ENCODE measurements at places on chromosomes 12 and 14.

GRCh38 chr12:89069431-89069830 is 282.9 kb downstream of the DUSP6 start:
- DNase-seq: no peak

DNA sequence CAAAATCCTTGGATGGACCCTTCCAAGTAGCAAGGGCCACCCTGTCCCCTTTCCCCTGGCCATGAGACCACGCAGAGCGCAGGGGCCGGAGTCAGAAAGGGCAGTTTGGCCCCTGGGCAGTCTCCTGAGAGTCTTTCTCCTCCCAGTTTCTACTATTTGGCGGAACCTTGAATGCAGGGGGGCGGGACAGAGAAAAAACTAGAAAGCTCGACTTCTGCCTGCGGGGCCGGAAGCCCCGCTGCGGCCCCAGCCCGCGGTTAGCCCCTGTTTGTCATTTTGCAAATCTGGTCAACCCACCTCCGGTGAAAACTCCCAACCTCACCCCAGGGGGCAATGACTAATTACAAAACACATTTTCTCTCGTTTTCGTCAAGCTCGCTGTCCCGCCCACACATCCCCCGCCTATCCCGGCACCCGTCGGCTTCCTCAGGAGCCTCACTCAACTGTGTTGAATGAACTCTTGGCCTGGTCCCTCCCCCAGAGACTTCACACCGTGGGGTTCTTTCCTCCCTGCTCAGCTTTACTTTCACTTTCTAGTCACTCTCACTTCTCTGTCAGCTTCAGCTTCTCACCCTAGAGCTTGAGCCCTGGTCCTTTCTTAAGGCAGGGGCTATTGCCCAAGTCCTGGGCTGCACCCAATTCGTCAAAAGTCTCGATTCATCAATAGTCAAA is 66.7 kb downstream of the IRF2BPL start:
- peak; percentile 97 for DNase-seq

GRCh38 chr14:55950135-55950534 is 168.1 kb upstream of the PELI2 start:
- no peak for DNase-seq

DNA sequence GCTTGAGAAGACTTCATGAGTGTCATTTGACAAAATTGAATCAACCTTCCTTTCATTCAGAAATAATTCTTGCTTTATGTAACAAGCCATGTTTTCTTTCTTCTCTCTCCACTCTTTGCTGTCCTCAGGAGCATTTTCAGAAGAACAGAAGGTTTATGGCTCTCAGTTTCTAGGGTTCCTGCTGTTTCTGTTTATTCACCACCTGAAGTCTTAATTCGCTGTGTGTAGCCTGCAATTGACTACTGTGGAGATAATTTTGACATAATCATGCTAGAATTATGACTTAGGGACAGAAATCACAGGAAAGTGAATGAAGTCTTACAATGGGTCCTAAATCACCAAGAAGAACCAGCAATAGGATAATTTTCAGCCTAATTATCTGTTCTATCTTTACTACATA is 7.2 kb upstream of the PLEKHG7 start:
- DNase-seq: no peak

- no peak for DNase-seq
Measured at GRCh38 chr12:2664721-2665577, 129.8 kb upstream of the FKBP4 start.

- DNase-seq: no peak
Measured at GRCh38 chr12:12501121-12501520, 61.5 kb downstream of the DUSP16 start.

GRCh38 chr12:127822809-127823411 is 444.1 kb upstream of the TMEM132C start:
- DNase-seq: no peak

DNA sequence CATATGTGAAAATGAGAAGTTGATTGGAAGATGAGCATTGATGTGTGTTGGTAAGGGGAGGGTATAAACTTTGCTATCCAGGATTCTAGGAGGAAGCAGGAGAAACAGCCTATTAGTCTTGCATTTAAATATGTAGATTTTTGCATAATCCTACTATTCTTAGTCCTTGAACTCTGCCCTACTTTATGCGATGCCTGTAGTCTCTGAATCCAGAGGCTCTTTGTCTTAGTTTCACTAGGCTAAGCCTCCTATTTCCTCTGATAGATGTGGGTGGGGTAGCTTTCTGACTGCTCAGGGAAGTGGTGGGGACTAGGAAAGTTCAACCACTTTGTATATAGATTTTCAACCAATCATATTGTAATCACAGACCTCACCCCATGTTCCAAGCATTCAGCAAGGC is 49.5 kb upstream of the KCNC2 start:
- DNase-seq: no peak

- DNase-seq: no peak
Measured at GRCh38 chr14:75197338-75197737, 20.9 kb upstream of the TMED10 start.

- DNase-seq: no peak
Measured at GRCh38 chr14:69803753-69804152, 6.7 kb upstream of the SLC10A1 start.

DNA sequence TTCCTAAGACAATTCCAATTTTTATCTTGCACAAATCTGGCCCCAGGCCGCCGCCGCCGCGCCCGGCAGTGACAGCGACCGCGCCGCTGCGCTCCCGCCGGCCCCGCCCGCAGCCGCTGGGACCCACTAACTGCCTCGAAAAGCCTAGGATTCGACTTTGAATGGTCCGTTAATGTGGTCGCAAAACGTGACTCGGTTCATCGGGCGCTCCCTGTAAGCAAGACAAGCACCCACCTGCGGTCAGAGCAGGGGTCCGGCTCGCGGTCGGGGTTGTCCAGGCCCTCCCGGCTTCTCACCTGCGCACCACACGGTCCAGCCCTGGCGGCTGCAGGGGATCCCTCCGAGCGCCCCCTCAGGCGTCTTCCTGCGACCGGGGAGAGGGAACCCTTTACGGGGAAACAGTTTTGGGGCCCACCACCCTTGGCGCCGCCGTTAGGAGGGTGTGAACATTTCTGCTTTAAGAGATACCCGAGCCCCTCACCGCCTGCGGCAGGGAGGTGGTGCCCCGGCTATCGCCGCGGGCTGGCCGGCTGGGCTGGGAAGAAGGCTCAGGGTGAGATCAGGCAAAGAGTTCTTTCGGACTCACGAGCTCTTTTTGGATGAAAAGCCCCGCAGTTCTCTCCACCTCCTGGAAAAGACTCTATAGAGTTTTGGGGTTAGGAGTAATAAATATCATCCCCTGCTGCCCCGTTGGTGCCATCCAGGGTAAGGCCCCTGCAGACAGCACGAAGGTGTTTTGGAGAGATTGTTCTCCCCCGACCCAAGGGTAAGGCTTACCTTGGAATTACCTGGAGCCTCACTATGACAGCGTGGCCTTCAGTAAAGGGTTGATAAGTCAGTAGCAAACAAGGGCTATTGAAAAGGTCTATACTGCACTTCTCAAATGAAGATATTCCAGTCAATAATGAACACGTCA is 13.6 kb upstream of the FOXJ2 start:
- no peak for DNase-seq

DNA sequence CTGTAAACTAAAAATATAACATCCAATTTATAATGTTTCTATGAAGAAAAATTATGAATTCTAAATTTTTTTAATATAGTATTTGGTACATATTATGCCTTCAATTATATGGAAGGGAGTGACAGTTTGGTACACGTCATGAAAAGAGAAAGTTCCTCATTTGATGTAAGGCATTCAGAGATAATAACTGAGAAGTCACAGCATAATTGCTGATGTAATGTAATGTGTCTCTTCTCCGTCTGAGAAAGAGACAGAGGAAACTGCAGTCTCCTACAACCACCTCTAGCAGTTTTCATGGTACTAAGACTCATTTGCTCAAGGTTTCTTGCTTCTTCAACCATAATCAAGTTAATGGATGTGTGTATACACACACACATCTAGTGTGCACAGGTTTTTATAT is 2.3 kb upstream of the CD69 start:
- DNase-seq: no peak

DNA sequence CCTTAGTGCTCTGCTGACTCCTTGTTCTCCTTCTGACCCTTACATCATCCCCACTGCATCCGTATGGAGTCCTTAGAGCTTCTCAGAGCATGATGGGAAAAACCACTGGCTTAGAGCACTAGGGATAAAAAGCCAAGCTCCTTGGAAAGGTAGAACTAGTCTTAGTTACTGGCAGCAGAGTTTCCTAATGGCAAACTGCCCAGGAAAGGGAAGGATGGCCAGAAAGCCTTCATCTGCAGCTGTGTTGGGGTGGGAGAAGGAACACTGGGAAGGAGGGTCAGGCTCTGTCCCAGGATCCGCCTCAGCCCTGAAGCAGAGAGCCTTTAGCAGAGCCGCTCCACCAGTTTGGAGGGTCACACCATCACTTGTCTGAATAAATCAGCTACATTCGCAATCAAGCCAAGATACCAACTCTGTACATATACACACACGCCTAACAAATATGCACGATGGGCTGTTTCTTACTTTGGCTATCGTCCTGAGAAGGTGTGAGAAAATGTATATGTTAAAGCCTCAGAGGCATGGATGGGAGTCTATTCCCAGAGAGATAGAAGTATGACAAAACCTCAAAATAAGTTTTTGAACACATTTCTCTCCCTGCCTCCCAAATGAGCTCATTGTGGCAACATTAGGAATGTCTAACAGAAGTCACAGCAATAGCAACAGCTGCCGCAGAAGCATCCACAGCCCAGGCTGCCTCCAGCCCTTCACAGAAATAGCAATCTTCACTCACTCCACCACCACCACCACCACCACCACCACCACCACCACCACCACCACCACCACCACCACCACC is 18.6 kb upstream of the GALNT8 start:
- no peak for DNase-seq

GRCh38 chr14:94145902-94146527 is 16.6 kb upstream of the IFI27L2 start:
- DNase-seq: no peak

DNA sequence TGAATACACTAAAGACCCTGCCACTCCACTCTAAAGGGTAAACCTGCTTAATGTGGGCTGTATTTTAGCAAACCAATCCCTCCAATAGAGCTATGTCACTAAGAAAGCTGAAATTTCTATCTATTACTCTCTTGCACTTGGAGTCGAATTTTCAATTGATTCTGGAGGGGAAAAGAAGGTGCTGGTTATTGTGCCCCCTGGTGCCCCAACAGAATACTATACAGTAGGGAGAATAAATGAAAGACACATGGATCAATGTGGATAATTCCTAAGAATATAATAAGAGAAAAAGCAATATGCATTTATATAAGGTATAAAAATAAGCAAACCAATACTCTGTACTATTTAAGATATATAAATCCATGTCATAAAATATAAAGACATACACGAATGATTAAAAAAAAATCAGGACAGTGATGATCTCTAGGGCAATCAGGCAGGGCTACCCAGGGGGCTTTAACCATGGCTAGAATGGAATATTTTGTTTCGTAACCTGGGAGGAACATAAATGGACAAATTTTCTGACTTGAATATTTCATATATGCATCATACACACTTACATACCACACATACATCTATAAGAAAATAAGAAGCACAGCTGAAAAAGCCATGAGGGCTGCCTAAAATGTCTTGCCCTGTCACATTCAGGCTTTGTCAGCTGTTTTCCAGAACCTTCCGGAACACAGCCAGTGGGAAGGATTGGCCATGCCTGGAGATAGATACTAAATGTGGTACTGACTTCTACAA is 54.4 kb downstream of the EFCAB11 start:
- no peak for DNase-seq

- no peak for DNase-seq
Measured at GRCh38 chr12:26011099-26011498, 52.6 kb downstream of the RASSF8 start.

DNA sequence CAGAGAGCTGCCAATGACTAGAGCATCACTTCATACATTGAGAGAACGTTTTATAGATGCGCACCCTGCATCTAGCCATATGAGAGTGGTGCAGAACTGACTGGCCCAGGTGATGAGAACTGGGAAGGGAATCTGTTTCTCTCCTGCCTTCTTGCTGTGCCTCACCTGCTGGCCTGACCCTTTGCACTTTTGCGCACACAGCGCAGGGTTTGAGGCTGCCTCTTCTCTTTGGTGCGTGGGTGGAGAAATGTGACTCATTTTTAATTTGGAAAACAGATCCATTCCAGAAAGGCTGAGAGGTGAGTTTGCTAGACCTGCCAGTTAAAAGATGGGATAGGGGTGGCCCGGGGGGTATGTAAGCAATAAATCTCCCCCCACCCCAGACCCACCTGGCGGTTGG is 453 bp upstream of the ESRRB start:
- no peak for DNase-seq

- no peak for DNase-seq
Measured at GRCh38 chr14:27184427-27184826, 586.6 kb upstream of the NOVA1 start.

GRCh38 chr14:42222924-42223471 is 616.3 kb downstream of the LRFN5 start:
- DNase-seq: no peak

GRCh38 chr12:47868552-47869031 is 36.2 kb downstream of the VDR start:
- DNase-seq: no peak

DNA sequence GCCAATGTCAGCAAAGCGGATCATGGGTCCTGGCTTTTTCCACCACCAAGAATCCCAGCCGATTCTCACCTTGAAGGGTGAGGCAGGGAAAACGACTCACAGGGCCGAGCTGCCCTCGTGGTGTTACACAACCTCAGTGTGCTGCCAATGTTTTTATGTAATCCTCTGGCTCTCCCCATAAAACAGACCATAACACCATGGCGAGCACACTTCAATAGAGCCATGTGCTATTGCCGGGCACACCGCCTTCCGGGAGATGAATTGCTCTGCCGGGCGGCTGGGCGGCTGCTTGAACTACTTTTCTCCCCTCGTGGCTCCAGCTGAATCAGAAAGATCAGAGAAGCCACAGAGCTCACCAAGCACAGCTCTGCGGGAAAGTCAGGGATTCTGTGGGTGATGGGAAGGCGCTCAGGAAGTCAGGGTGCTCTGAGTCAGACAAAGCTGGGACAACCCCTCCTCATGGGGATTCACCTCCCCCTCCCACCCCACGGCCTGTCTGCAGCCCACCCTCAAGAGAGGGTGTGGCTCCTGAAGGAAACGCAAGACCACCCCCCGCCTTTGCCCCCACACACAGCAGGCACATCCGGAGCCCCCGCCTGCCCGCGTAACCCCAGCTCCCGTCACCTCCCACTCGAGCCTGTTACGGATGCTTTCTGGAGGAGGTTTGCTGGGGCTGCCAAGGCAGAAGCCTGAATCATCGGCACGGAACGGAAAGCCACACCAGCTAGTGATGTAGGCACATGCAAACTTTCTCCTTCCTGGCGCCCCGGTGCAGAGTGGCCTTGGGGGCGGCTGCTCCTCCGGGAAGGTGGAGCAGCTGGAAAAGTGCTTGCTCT is 1.8 kb downstream of the GALNT9 start:
- DNase-seq: peak; percentile 51

- peak; percentile 59 for DNase-seq
Measured at GRCh38 chr14:100078997-100079725, 13.9 kb downstream of the EVL start.

DNA sequence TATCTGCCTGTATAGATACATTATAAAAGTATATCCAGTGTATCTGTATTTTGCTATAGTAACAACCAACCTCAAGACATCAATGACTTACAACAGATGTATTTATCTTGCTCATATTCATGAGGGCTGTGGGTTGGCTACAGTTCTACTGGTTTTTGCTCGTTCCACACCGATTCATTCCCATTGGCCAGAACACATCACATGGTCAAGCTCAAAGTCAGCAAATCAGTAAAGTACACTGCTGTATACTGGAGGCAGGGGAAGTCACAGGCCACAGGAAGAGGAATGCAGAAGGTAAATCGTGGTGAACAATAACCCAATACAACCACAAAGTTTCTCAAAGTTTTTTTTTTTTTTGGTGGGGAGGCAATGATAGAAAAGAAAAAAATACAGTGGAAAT is 180.0 kb upstream of the CDKN3 start:
- DNase-seq: no peak

Measured in activated T-cell treated with anti-CD3 and anti-CD28 coated beads for 4 hours (primary cell).